ENCODE measurements at places on chromosomes 1 and 21.
A peak's percentile ranks its signal among the peaks of the same experiment; 100 is the strongest.

GRCh38 chr1:47181955-47182675, 7.7 kb downstream of the PDZK1IP1 start:
- no peak for DNase-seq

DNA sequence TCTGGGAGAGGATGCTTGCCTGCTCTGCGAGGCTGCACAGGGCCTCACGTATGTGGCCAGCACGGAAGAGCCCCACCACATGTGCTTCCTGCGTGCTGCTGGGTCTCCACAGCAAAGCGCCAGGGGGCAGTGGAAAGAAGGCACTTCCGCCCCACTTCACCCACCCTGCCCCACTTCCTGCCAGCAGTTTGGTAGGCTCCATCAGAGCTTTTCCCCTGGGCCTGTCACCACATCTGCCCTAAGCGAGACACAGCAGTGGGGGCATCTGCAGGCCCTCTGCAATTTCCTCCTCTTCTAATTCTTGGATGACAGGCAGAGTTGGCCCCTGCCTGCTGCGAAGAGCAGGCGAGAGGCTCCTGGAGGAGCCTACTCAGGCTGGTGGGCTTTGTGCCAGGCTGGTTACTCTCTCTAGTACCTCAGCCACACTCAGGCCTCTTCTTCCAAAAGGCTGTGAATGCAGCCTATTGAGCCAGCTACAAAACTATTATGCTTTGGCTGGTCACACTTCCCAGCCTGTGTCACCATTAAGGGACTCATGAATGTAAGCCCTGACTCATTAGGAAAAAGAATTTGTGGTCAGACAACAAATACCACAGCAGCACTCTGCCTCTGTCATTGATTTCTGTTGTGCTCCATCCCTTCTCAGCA, 25.0 kb downstream of the CD244 start:
- peak; percentile 93 for DNase-seq

- no peak for DNase-seq
Observed at GRCh38 chr1:154575951-154576566, 8.5 kb downstream of the CHRNB2 start.

DNA sequence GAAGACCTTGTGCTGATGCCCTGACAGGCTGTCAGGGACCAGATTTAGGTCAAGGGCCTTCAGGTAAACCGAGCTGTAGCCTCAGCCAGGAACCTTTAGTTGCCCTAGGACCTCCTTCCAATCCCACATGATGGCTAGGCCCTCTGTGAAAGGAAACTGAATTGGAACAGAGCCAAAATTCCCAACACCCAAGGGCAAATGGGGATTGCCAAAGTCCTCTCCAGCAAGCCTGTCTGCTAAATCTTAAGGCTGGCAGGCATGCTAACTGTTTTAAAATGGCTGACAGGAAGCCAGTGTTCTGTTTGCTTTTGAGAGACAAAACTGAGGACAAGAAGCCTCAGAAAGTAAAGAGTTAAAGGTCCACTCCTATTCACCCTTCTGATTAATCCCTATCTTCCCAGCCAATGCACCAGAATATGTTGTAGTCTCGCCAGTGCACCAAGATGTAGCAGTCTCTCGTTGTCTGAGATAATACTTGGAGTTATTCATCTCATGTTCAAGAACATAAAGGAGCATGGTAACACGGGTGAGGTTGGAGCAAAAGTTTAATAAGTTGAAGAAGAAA, 35.1 kb downstream of the MSTO1 start:
- DNase-seq, result no peak

GRCh38 chr1:220734571-220735326, 13.4 kb upstream of the MTARC2 start:
- no peak for DNase-seq

GRCh38 chr1:221376286-221376685, 365.6 kb downstream of the DUSP10 start:
- DNase-seq, result no peak

- no peak for DNase-seq
Observed at GRCh38 chr1:206000641-206001339, 2.4 kb downstream of the RAB7B start.

DNA sequence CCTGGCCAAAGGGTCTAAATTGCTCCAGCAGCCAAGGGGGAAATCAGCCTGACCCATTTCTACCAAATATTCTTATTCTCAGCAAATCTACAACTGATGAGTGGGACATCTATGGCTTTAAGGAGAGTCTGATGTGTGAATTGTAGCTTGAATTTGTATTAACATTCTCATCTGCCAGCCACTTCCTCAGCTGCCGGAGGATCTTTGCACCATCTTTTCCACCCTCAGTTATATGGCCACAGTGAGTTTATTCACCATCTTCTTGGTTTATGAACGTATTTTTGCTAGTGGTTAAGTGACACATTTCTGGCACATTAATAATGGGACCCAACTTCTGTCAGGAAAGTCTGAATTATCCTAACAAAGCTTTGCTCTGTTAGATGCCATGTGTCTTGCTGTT, 69.6 kb downstream of the COLGALT2 start:
- DNase-seq, result no peak

GRCh38 chr1:152050886-152051675, 14.3 kb upstream of the S100A11 start:
- no peak for DNase-seq

DNA sequence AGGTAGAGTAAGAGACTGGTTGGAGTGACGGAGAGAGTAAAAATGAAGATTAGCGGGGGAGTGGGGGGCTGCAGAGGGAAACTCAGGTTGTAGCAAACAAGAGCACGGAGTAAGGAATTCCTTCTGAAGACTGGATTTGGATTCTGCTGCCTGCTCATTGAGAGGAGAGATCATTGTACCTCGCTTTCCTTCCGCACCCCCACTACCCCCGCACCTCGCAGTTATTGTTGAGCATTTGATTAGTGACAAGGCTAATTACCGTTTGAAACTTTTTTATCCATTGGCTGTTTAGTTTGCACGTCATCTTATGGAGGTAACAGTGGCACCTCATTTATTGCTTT, 463 bp downstream of the PRPF3 start:
- no peak for DNase-seq

DNA sequence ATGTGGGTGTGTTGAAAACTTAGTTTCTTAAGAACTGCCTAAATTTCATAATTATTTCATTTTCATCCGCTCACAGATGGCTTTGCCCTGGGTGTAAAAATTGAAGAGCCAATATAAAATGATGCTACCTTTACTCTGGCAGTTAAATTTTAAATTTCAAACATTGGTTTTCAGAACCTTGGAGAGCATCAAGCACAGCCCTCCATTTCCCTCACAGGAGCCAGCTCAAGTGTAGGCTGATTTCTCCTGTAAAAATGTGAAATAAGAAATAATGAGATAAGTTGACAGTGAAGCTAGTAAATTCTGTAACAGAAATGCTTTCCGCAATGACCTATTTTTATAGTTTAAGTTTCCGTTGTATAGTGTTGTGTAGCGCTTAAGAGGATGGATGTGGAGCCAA, 53.9 kb upstream of the AKT3 start:
- DNase-seq, result no peak

- no peak for DNase-seq
Observed at GRCh38 chr1:38061883-38062328, 15.3 kb upstream of the POU3F1 start.

DNA sequence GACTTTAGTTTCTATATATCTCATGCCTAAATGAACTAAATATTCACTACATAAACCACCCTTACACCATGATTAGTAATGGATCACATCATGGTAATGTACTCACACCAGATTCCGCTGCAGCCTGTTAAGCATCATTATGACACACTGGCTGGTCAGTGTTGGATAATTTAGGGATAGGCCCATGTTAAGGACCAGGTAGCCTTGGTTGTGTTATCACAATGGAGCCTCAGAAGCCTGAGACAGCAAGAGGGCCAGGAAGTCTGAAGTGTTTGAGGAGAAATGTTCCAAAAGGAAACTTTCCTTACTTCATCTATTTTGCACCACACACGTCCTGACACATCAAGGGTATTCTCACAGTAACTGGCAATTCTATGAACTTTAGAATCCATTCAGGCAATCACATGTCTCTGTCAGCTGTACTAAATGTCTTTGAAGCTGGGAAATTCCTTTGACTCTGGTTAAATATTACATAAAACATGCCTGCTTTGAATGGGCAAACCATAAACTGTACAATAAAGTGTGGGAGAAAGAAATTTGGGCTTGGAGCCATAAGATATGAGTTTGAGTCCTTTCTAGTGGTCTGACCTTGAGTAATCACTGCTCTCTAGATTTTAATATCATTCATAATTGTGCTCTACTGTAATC, 105.3 kb upstream of the DPT start:
- no peak for DNase-seq

DNA sequence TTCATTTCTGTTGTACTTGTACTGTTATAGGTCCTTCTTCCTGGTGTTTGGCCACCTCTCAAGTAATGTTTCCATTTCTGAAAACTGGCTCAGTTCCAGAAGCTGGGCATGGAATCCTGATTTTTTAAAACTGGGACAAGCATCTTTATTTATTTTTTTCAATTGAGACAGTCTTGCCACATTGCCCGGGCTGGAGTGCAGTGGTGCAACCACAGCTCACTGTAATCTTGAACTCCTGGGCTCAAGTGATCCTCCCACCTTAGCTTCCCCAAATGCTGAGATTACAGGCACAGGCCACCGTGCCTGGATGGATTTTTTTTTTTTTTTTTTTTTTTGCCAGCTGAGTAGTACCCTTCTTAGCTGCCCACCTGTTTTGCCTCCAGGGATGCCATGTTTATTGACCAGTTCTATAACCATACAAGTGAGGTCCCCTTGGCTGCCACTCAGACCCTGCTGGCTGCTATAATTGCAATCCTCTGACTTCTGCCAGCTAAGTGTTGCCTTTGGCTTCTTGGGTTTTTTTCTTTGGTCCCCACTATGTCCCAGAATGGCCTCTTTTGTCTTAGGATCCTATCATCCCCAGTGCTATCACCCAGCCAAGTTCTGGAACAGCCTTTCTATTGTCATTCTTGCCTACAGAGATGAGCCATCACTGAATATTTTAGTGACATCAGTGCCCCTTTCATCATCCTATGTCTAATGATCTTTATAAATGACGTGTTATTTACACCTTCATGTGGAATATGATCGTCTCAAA, 3.9 kb upstream of the DIP2A start:
- DNase-seq, result no peak

- no peak for DNase-seq
Observed at GRCh38 chr1:17190010-17190995, 14.6 kb upstream of the PADI1 start.

DNA sequence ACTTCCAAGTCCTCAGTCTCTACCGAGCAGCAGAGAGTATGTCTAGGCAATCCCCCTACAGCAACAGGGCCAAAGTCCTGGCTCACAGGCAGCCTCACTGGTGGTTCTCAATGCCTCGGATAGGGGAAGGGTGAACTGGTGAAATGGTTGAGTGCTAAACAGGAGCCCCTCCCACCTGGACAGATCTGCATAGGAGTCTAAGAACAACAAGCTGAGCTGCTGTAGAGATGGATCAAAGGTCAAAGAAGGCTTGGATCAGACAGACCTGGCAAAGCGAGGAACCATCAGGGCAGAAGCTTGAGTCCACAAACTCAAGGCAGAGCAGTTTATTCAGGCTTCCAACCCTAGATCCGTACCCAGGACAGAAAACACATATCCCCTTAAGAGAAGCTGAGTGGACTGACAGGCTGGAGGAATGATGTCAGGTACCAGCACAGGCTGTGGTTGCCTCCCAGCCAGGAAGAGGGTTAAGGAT, 31.8 kb downstream of the RABIF start:
- DNase-seq, result no peak

- DNase-seq, result no peak
Observed at GRCh38 chr1:174021591-174022079, 522 bp downstream of the RC3H1 start.

DNA sequence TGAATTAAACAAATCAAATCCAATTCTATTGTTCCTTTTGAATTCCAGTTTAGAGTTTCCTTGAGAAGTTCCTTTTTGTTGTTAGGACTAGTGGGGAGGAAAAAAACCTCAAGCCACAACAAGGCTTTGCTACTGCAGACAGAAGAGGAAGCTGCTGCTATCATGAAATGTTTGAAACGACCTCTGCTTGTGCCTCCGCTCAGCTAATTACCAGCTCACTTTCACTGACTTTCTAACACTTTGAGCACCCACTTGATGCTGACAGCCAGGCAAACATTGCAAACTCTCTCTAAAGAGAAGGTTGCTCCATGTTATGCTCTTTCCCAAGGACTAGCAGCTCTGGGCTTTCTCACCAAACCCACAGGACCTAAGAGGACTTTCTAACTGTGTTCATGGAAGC, 203.9 kb upstream of the PROX1 start:
- no peak for DNase-seq

- no peak for DNase-seq
Observed at GRCh38 chr1:59419361-59420140, 122.7 kb downstream of the FGGY start.

DNA sequence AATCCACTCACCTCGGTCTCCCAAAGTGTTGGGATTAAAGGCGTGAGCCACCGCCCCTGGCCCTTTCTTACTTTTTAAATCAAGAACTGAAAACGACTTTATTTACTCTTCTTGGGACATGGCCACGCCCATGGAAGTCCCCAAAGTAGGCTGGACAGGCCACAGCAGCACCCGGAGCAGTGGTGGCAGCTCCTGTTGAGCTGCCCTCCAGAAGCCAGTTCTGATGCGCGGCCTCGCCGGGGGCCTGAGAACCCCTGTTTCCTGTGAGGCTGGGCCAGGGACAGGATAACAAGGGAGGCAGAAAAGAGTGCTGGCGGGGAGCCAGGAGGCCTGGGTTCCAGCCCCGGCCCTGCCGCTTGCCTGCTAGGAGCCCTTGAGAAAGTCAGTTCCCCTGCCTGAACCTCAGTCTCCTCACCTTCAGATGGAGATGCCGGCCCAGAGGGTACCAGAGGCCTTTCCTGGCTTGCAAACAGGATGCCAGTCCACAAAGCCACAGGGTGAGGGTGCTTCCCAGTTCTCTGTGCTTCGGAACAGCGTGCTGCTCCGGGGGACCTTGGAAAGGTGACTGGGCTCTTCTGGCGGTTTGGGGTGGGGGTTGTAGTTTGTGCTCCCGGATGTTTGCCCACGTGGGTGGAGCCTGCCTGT, 59.4 kb downstream of the RUNX3 start:
- no peak for DNase-seq

DNA sequence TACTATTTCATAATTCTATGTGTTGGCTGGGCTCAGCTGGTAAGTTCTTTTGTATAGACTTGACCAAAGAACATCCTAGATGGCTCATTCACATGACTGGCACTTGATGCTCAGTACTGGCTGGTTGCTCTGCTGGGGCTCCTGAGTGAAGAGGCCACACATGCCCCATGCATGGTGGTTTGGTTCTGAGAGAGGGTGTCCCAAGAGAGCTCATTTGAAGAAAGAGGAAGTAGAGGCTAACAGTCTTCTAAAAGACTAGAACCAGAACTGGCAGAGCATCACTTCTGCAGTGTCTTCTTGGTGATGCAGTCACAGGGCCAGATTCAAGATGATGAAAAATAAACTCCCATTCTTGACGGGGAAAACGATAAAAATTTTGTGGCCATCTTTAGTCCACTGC, 5.2 kb upstream of the BACH1 start:
- no peak for DNase-seq

- DNase-seq, result no peak
Observed at GRCh38 chr1:116882866-116883265, 26.9 kb upstream of the PTGFRN start.

DNA sequence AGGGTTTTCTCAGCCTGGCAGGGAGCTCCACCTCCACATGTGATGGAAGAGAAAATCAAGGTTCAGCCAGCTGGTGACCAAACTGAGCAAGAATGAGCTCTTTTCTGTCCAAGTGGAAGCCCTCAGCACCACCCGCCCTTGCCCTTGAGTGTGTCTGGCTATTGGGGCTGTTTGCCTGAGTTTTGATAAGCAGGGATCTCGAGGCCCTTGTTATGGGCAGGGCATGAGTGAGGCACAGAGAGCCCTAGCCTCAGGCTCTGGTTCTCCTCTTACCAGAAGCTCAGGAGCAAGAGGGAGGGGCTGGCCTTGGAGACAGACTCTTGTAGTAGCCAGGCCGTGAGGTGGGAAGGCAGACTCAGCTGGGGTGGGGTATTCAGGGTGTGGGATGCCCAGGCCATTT, 37.5 kb upstream of the ARF1 start:
- DNase-seq, result no peak

All from CD8-positive, alpha-beta memory T cell (primary cell).